Mesangial cell (primary cell): ENCODE measurements at places on chromosomes 7 and 10. TPM values are rescaled to one million over a fixed set of nuclear protein-coding genes. Genes with fewer than 3 reads are reported as not detected.

GIMAP6 gene
- total RNA-seq: not detected in 2 replicates

GNAI1 gene
- total RNA-seq: 15.5 and 22.9 TPM in 2 replicates

CNTNAP2 gene
- total RNA-seq: 0.63 and 0.81 TPM in 2 replicates

LLCFC1 gene
- not detected in 2 replicates for total RNA-seq

CACNB2 gene
- total RNA-seq: not detected in 2 replicates

PNLIPRP2 gene
- total RNA-seq: not detected in 2 replicates

HPS1 gene
- 34.4 and 70.6 TPM in 2 replicates for total RNA-seq

TCF7L2 gene
- total RNA-seq: 6.2 and 8.9 TPM in 2 replicates

PKD2L1 gene
- not detected in 2 replicates for total RNA-seq

FGF8 gene
- total RNA-seq: not detected in 2 replicates
